ENCODE measurements at places on chromosomes 11 and 22. TPM values are rescaled to one million over a fixed set of nuclear protein-coding genes. Genes with fewer than 3 reads are reported as not detected.

Gene TYR
- total RNA-seq = not detected

Gene PDE3B
- not detected for total RNA-seq

Gene IGLL1
- not detected for total RNA-seq

Gene RPS6KA4
- 94.2 TPM for total RNA-seq

Gene PYGM
- total RNA-seq = not detected

GRCh38 chr11:3835751-3836150 lies 5.0 kb downstream of the RHOG start:
- DNase-seq = no peak

DNA sequence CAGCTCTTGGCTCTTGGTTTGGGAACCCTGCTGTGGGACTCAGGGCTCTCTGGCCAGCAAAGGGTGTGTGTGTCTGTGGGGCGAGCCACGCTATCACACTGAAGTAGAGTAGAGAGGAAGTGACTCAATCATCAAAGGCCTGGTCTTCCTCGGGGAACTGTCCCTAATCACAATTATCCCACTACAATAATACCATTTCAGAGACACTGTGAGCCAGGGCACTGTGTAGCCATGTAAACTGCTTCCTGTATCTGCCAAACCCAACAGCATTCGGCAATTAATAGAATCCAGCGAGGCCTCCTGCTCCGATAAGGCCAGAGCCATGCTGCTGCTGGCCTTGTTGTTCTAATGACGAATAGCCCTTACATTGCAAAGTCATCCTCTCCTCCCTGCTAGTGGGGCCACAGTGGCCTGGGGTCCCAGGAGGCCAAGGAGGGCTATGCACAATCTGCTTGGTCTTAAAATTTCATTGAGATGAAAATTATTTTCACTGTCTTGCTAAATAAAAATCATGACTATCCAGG lies 49.8 kb upstream of the LMO2 start:
- DNase-seq = peak; percentile 54

GRCh38 chr22:30439226-30439625 lies 13.7 kb downstream of the MTFP1 start:
- DNase-seq = no peak

GRCh38 chr22:19801340-19802000 lies 40.9 kb downstream of the TBX1 start:
- DNase-seq = no peak

GRCh38 chr22:42431401-42432019 lies 693 bp downstream of the NFAM1 start:
- no peak for DNase-seq

DNA sequence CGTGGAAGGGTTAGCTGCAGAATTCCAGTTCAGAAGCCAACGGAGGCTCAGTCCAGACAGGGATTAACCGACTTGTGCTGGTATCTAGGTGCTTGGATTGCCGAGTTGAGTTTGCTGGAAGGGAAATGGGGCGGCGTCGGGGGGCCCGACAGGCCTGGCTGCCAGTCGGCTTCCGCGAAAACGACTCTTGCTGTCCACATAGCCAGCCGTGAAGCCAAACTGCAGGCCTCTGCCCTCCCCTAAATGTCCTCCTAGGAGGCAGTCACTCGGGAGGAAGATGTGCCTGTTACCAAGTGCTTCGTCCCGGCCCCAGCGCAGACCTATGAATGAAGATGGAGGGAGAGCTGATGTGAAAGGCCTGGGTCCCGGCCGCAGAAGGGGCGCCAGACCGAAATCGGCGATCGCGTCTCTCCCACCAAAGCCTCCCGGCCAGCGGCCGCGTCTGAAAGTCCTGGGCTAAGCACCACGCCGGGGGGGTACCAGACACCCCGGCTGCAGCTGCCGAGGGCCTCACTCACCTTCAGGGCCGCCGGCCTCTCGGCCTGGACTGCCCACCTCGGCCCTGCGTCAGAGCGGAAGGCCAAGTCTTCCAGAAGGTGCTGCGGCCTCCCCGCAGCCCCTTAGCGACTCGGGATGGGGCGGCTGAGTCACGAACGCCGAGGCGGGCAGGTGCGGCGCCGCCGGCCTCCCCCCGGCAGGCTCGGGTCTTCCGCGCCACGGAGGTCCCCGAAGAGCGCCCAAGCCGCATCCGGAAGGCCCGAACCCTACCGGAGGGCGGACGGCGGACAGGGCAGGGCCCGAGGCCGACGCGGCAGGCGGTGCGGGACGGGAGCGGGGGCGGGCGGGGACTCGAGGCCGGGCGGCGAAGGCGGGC lies 7.5 kb downstream of the DPAGT1 start:
- DNase-seq = peak; percentile 19

GRCh38 chr22:36220451-36220921 lies 18.8 kb downstream of the APOL2 start:
- peak; percentile 62 for DNase-seq

DNA sequence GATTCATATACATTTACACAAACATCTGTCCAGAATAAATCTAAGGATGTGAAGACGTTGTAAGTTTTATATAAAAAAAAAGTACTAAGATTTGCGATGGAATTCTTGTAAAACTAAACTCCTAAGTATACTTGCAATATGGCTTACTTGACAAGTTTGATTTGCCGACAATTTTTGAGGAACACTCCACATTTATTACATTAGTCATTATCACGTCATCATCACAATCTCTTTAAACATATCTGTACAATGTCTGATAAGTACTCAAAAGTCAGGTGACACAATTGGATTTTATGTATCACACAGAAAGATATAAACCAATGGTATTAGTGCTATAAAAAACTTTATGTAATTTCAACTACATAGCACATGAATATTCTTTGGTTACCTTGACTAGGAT lies 30.4 kb downstream of the IMMP1L start:
- no peak for DNase-seq

- peak; percentile 90 for DNase-seq
Measured at GRCh38 chr11:130653838-130654636, 205.6 kb downstream of the ADAMTS15 start.

DNA sequence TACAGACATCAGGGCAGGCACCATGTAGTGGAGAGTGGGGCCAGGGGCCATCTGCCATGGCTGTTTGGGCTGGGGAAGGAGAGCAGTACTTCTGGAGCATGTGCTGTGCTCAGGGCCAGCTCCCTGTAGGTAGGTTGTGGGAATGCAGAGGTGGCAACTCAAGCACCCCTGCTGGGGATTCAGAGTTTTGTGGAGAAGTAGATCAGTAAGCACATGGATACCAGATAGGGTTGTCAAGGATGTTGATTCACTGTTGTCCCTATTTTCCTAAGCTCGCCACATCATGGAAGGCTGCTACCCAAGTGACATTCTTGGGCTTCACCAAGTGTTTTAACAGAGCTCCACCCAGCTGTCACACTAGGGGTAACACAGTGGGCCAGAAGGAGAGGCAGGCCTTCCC lies 67.2 kb downstream of the BMAL1 start:
- DNase-seq = no peak

GRCh38 chr11:36775130-36775529 lies 177.1 kb upstream of the RAG2 start:
- no peak for DNase-seq

DNA sequence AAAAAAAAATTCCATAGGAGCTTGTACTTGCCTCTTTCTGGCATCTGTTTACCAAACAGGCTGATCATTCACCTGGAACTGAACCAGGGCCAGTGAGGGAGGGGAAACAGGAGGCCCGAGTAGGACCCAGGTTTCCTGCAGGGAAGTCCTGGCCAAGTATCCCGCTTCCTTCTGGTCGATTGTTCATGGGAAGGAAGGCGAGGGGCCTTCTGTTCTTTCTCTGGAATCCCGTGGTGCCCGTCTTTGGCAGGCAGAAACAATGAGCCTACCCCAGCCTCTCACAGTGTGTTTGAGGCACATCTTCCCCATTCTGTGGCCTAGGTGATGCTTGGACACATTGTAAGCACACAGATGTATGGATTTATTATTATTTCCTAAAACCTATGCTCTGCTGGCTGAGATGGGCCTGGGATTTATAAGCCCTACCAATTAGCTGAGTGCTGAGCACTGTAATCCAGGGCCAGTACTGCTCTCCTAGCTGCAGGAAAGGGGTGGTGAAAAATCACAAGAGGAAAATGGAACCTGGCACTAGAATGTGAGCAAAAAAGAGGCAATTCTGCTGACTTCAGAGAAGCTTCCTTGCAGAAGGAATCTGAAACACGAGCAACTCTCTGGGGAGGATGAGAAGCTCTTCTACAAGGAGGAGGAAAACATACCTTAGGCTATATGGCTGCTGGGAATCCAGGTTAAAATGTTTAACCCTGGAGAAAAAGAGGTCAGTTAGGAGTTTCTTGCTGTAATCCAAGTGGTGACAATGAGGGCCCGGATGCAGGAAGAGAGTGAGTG lies 53.5 kb downstream of the PRR5L start:
- DNase-seq = no peak

DNA sequence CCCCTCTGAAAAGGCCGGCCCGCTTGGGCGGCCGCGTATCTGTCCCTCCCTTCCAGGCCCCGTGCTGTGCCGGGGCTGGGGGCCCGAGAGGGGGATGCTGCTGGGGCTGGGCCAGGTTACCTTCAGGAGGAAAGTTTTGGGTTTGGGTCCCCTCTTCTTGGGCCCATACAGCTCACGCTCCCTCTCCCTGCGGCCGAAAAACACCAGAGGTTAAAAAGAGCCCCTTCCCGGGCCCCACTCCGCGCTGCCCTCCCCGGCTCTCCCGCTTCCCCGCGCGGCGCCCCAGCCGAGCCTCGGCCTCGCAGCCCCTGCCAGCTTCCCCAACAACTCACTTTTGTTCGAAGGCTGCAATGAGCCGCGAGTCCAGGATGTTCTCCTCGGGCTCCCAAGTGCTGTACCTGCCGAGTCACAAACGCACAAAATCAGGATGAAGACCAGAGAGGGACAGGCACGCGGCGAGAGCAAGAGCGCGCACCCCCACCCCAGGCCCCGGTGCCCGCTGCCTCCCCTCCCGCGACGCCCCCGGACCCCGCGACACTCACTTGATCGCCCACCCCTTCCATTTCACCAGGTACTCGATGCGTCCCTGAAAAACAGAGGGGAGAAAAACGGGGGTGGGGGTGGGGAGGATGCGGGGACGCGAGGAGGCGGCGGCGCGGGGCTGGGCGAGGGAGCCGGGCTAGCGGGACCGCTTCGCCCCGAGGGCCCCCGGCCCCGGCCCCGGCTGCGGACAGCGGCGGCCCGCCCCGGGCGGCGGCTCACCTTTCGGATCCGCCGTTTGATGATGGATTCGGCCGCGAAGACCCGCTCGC lies 450 bp downstream of the CBX6 start:
- DNase-seq = no peak

DNA sequence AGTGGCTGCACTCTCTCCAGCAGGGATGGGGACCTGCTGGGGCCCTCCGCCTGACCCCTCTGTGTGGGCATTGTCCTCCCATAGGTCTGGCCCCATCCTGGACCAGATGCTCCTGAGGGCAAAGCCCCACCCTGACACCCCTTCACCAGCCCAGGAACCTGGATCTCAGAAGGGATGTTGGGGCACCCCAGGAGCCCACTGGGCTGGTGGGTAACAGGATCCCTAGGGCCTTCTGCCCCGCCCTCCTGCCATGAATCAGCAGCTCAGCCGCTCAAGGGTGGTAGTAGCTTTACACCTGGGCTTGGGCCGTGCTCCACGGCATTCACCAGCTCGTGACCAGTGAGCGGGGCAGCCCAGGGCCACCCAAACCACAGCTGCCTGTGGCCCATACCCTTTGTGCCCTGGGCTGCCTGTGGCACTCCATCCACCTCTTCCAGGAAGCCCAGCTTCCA lies 1.0 kb upstream of the MAPK12 start:
- no peak for DNase-seq

DNA sequence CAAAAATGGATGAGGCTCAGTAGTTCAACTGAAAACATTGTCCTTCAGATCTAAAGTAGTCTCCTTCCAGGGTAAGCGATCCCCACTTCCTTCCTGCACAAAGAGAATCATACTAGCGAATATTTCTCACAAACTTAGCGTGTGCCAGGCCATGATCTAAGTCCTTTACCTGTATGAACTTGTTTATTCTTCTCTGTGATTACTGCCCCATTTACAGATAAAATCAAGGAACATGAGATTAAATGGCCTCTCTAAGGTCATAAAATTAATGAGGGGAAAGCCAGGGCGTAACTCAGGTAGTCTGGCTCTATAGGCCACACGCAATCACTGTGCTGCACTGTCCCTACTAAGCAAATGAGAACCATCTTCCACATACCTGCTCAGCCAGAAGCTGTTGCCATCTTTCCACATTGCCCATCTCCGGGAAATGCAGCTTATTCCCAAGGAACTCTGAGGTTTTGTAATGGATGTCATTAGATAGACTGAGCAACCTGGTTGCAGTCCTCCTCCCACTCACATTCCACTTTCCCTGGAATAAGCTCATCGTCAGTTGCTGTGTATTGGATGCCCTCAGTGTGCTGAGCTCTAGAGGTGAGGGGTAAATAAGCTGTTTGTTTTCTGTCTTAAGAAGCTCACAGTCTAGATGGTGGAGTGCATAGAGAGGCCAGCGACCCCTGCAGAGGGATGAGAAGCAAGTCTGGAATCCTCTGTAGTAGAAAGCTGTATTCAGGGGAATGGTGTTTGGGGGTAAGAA lies 146.3 kb downstream of the SNX19 start:
- DNase-seq = no peak

GRCh38 chr22:29190918-29191317 lies 14.8 kb upstream of the EMID1 start:
- no peak for DNase-seq

GRCh38 chr22:19473578-19473977 lies 5.4 kb downstream of the UFD1 start:
- peak; percentile 49 for DNase-seq

DNA sequence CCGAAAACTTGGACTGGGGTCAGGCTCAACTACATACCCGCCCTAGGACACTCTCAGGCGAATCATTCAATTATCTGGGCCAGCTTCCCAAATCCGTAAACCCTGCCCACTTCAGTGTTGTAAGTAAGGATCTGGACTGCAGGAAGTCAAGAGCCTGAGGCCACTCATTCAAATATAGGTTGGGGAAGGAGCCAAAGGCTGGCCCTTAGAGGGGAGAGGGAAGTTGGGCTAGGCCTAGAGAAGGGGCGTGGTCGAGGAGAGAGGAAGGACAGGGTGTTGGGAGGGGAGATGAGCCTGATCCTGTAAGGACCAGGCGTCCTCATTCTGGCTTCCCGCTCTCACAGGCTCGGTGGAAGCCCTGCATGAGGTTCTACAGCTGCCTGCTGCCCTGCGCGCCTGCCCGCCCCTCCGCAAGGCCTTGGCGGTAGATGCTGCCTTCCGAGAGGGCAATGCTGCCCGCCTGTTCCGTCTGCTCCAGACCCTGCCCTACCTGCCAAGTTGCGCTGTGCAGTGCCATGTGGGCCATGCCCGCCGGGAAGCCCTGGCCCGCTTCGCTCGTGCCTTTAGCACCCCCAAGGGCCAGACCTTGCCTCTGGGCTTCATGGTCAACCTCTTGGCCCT lies 3.0 kb downstream of the SAC3D1 start:
- peak; percentile 80 for DNase-seq

GRCh38 chr11:22584976-22585375 lies 40.6 kb downstream of the FANCF start:
- DNase-seq = no peak

DNA sequence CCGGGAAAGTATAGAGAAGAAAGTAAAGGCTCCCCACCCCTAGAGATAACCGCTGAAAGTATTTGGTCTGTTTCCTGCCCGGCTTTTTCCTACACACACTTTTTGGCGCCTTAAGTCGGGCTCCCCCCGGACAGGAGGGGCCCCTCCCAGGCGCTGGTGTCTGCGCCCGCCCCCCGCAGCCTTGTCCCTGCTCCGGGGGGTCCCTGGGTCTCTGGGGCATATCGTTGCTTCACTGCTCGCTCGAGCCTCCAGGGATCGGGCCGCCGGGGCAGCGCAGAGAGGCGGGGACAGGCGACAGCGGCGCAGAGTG lies 928 bp upstream of the CRACR2B start:
- DNase-seq = no peak

GRCh38 chr22:48102581-48102980 lies 1340.1 kb downstream of the TBC1D22A start:
- no peak for DNase-seq

- no peak for DNase-seq
Measured at GRCh38 chr11:37248145-37248544, 650.1 kb upstream of the RAG2 start.

GRCh38 chr11:134561331-134561720 lies 149.3 kb upstream of the B3GAT1 start:
- DNase-seq = no peak
